ENCODE measurements at places on chromosomes 12 and 14.

DNA sequence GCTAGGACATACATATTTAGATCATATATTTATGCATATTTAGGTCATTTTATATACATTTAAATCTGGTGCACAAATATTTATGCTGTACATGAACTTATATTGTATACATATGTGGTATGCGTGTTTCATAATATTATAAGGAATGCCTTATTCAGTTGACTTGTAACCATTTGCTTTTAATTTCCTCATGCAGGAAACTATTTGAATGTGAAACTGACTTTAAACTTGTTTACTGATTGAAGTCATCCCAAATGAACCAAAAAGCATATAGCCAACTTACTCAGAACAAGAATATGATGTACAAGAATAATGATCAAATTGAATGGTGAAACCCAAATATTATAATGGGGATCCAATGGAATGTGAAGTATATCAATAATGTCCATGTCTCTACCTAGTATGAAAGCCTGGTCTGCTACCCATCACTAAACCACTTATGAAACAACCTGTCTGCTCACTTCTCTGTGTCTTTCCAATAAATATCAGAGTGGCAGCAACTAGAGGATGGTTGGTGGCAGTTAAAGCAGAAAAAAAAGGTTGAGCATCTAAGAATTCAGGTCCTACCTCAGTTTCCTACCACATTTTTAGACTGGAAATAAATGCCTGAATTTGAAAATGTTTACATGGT, 38.3 kb downstream of the RPS6KA5 start:
- DNase-seq: peak; percentile 57

- no peak for DNase-seq
These were observed 139.8 kb downstream of the ZFP36L1 start for GRCh38 chr14:68653108-68653507.

- DNase-seq: peak; percentile 42
These were observed 25.7 kb downstream of the SPTSSA start for GRCh38 chr14:34436118-34436905.

DNA sequence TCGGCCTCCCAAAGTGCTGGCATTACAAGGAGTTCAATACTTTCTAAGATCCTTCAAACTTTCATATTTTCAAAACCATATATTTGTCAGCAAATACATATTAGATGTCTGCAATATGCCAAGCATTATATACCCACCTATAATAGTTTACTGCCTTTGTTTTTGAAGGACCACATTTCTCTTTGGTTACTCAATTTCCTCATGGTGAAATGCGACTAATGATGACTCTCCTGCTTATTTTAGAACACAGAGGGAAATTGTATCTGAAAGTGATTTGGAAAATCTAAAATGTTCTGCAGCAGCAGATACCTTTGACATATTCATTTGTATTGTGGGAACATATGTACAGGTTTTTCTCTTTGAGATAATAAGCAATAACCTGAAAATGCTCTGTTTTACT, 2.7 kb upstream of the CNTN1 start:
- DNase-seq: no peak

DNA sequence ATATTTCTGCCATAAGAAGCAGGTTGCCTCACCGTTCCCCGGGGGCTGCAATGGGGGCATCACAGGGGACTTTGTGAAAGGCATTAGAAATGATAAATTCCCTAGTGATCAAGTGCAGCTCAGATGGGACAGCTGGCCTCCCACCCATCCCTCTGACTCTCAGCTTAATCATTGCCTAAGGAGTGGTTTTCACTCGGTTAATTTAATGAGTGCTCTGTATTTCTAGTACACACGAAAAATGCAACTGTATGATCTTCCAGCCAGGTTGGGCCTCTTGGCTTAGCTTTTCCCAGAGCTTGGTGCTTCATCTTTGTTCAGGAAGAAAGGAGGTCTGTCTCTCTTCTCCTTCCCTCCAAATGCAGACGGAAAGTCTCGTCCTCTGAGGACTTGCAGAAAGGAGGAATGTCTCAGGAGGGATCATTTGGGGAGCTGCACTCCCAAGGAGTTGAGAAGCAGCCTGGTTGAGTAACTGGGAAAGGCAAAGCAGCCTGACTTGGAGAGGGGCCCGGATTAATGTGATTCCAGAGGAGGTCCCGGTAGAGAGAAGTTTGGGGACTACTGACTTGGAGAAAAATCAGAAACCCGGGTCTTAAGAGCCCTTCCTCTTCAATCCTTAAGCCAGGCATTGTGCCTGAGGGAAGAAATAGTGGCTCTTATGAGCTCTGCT, 7.2 kb downstream of the CD9 start:
- DNase-seq: peak; percentile 44

- DNase-seq: no peak
These were observed at the start of gene KLRK1 for GRCh38 chr12:10389904-10390303. TSS of gene KLRK1 (minus strand) at chr12:10390041. CDS start at chr12:10388810, 1,231 bp downstream.

DNA sequence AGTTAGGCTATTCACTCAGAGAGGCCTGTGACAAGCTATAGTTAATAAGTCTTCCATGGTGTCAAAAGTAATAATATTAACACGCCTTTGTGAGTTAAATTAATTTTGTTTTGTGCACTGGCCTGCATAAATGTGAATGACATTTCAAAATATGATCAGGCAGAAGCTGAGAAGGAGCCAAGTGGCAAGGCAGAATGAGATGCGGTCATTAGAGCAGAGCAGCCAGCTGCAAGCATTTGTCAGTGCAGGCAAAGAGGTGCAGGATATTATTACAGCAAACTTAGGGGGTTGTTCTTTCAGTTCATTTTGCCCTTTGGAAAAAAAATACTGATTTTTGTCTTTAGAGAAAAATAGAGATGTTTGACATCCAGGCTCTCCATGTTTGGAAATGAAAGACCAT, 364.5 kb downstream of the PAWR start:
- DNase-seq: no peak

DNA sequence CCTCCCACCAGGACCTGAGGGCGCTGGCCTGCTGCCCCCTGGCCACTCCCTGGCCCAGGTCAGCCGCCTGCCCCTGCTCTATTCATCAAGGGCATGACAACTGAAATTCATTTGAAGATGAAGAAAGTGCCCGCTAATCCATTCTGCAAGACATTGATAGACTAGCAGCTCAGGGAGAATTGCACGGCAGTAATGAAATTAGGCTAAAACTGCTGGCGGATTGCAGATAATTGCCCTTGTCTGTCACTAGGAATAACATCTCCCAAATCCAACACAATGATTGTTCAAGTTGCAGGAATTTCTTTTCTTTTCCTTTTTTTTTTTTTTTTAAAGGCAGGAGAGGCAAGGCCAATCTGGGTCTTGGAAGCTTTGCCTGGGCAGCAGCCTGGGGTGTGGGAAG, 44.5 kb downstream of the MVK start:
- DNase-seq: no peak

DNA sequence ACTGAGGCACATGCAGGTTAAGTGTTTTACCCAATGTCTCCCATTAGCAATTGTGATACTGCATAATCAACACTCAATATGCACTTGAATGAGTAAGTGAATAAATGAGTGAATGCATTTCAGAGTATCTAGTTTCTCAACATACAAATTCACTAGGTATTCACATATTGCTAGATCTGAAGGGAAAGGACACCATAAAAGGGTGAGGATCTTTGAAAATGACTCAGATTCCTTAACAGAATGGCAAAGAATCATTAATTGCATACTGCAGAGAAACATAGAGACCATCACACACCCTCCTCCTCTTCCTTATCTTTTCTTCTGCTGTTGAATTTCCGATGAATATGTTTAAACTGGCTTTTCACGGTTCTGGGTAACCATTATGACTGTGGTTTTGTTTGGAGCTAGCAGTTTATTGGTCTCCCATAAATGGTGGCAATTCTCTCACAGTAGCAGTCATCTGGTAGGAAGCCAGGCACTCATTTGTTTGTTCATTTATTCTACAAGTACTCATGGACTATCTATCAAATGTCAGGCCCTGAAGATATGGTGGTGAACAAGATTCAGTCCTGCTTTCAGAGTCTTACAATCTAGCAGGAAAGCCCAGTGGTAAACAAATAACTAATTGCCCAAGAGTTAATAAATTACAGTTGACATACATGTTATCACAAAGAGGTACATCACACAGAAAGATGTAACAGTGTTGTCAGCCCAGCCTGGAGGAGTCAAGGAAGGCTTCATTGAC, 70.2 kb downstream of the LLPH start:
- no peak for DNase-seq

GRCh38 chr12:110090266-110091135, 33.7 kb upstream of the IFT81 start:
- DNase-seq: no peak

- DNase-seq: no peak
These were observed 592 bp upstream of the USP15 start for GRCh38 chr12:62259631-62259992.

DNA sequence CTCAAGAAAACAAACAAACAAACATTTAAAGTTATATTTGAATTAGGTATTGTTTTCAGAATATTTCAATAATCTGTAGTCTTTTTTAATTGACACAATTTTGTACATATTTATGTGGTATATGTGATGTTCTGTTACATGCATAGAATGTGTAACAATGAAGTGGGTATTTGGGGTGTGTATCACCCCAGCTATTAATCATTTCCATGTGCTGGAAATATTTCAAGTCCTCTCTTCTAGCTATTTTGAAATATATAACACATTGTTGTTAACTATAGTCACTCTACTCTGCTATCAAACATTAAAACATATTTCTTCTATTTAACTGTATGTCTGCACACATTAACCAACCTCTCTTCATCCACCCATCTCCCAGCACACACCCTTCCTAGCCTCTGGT, 32.0 kb upstream of the SIX1 start:
- DNase-seq: no peak

DNA sequence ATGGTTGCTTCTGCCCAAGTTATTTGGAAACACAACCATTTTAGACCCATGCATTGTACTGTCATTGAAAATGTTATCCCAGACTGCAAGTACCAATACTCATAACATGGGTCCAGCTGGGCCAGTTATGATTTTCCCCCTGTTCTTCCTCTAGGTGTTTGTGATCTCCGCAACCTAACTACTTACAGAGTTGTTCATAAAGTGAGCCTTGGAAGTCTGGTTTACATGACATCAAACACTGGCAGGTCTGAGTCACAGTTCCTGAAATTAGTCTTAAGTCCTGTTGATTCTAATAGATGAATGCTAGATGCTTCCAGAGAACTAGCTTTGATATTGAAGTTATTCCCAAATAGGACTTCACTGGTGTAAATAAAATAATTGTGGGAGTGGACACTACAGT, 487.0 kb downstream of the MED13L start:
- no peak for DNase-seq

DNA sequence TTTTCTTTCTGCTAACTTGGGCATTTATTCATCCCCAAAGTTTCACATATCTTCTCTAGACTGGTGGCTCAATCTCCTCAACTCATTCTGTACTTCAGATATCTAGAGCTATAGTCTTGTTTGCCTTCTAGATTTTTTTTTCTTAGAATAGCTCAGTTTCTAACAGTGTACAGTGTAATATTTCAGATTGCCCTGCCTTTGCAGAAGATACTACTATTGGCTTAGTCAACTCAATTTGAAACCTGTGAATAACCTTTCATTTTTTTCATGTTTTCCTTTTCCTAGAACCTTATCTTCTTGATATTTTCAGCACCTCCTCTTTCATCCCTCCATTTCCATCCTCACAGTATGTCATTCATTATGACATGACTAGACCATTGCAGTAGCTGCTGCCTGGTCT, 69.6 kb downstream of the OTOGL start:
- no peak for DNase-seq

DNA sequence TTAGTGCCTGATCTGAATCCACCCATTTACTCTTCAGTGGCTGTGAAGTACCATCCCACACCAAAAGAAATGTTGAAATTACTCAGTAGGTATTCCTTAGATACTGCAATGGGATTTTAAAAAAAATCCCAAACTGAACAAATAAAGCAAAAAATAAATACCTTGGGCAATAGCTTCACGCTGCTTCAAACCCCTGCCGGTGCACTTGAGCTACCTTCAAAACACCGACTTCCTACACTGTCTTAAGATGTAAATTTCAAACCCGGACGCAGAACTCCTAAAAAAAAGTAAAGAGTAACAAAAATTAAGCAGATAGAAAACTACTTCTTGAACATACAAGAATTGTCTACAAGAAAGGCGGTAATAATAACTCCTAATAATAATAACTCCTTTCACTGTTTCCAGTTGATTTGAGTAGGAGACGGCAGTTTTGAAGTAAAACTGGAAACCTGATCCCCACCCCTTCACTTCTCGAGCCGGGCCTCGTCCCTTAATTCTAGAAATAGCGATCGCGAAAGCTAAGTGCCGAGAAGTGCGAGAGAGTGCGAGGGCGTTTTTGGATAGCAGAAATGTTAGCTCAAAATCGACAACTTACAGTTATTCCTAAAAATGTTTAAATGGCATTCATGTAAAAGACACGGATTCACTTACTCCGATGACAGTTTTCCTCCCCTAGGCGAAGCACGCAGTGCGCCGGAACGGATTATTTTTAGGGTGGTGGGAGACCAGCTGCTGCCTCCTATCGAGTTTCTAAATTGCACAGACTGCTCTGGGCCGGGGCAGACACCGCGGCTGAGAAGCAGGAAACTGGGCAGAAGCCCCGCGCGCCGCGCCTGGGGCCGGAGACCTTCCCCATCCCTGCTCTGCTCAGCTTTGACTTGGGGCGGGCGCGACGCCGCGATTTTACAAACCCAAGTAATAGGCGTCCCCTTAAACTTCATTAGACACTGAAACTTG, at the start of gene ABCC9:
Gene ABCC9, minus strand, starts transcription at position 878 of the 957 bp plus-strand sequence. CDS start 4,752 bp downstream, outside the sequence.
- DNase-seq: peak; percentile 73

DNA sequence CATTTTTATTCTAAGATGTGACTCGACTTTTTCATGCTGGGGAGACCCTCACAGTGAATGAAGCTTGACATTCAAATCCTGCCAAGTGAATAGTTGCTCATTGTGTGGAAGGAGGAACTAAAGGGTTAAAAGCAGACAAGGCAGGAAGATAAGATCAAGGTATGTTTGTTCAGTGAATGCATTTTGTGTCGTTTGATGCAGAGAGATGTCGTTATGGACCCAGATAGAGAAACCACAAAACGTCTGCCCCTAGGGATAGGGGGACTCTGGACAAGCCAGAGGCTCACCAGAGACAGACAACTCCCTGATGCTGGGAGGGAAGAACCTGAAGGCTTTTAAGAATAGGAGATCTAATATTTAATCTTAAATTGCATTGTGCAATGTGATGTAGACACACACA, 72.5 kb upstream of the MYL2 start:
- no peak for DNase-seq

- peak; percentile 54 for DNase-seq
These were observed 139.8 kb upstream of the PWP1 start for GRCh38 chr12:107545737-107546353.

DNA sequence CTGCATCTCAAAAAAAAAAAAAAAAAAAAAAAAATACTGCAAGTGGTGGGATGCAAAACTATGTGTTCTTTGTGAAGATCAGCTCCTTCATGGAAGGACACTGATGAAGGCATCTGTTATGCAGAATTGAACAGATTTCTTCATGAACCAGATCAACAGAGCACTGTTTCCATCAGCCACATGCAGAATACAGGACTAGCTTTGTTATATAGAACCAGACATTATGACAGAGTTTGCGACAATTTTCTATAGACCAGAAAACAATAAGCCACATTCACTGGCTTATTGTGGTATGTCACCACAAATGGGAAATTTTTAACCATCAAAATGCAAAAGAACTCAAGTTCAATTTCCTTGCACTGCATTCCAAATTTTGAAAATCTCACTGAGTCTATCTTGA, 34.7 kb downstream of the CIT start:
- no peak for DNase-seq
